Stimulated activated CD4-positive, alpha-beta T cell treated with anti-CD3 and anti-CD28 coated beads, TNF-alpha, amount 100 ng/mL, for 1 hour (primary cell): ENCODE measurements at places on chromosomes 7 and 10.

DNA sequence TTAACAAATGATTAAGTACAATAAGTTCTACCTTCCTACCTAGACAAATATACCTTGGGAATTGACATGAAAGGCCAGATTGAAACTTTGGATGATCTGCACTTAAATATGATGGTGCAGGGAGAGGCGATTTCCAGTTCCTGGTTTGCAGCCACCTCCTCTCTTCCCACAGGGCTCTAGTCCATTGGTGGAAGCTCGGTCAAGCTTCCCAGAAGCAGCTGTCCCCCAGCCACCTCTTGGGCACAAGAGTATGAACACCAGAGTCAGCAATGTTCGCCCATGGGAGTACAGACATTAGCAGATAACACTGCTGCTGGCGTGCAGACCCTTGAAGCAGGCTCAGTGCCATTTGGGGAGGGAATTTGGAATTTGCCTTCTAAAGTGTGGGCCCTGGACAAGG, 1.5 kb upstream of the CPVL start:
- DNase-seq = no peak

DNA sequence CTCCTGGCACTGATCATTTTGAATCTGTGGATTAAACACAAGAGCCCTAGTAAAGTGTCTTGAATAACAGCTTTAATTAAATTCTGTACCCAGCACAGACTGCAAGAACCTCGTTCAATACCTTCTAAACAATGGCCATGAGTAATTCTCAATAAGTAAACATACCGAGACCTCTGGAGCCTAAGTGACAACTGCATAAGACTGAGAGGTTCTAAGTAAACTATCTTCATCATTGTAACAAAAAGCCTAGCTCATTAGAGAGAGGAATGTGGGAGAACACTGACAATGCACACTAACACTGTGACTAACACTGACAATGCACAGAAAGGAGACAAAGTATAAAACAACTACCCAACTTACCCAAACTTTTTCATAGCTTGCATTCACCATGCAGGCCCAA, 117.4 kb downstream of the ELAPOR2 start:
- no peak for DNase-seq

DNA sequence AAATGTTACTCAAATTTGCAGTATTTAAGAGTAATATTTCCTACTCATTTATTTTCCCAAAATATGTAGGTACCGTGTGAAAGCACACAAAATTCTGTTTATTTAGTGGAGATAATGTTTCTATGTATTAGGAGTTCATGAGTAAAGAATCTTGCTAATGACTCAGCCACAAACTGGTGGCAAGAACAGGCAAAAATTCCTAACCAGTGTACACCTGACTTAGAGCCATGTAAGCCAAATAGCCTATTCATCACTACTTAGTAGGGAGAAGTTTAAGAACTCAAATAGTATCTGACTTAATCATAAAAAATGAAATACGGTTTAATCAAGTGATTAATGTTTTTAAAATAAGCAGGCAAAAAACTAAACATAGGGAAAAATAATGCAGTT, 169.0 kb downstream of the SRPK2 start:
- DNase-seq = no peak

- DNase-seq = no peak
Measured at GRCh38 chr10:1363446-1364121, 307.4 kb downstream of the WDR37 start.

DNA sequence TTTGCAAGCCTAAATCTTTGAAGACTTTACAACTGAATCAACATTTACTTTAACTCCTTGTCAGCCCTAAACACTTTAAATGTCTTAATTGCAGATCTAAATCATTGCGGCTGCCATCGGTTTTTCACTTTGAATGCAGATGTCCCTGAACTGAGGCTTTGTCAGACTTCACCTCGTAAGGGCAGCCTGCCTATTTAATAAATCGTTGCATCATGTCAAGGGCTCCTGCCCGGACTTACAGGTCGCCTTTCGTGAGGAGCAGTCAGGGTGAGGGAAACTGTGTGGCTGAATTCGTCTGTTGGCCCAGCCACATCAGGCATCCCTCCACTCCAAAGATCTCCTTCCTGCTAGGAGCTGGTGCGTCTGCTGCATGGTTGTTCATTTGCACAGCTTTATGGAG, 368.2 kb upstream of the NPVF start:
- DNase-seq = no peak

DNA sequence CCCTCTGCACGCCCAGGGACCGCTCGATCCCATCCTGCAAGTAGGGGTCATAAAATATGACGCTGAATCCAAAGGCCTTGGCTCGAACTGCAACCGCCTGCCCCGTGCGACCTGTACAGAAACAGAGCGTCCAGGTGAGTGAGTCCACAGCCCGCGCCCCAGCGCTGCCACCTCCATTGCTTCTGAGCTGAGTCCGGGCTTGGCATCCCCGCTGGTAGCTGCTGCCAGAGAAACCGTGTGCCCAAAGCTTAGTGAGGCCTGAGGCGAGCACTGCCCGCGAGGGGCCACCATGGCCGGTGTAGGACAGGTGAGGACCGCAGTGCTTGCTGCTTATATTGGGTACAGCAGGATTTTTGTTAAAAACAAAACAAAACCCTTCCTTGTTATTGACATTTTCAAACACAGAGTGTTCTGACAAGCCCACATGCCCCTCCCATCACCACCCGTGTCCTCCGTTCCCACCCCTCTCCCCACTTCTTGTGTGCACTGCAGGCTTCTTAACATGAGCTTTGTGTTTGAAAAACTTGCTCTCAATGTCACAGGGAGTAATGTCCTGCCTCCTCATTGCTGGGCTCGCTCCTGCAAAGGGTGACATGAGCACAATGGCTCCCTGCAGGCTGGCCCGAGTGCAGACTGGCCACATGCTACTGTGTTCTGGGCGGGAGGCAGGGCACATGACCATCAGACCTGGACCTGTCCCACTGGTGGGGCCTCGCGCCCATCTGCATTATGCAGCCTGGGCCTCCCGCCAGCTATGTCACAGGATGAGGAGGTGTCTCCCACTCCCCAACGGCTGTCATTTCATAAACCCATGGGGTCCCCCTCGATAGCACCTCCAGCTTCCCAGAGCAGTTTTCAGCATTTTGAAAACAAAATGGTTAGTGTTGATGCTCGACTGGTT, 52.9 kb downstream of the ZRANB1 start:
- no peak for DNase-seq

GRCh38 chr10:110355922-110356627, 51.4 kb upstream of the SMNDC1 start:
- DNase-seq = no peak

DNA sequence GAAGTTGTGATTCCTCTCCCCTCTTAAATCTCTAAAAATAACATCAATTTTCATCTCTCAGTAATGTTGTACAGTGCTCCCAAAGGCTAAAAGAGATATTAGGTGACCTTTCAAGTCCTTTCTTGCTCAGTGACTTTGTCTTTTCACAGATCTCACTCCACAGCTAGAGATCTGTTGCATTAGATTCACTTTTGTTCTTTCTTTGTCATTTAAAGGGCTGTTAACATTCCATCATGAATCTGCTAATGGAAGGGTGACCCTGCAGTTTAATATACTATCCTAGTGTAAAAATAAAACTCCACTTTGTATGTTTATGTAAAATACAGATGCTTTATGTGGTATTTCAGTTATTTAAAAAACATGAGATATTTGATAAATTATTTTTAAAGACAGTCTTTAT, 30.5 kb downstream of the GNAI1 start:
- DNase-seq = no peak

DNA sequence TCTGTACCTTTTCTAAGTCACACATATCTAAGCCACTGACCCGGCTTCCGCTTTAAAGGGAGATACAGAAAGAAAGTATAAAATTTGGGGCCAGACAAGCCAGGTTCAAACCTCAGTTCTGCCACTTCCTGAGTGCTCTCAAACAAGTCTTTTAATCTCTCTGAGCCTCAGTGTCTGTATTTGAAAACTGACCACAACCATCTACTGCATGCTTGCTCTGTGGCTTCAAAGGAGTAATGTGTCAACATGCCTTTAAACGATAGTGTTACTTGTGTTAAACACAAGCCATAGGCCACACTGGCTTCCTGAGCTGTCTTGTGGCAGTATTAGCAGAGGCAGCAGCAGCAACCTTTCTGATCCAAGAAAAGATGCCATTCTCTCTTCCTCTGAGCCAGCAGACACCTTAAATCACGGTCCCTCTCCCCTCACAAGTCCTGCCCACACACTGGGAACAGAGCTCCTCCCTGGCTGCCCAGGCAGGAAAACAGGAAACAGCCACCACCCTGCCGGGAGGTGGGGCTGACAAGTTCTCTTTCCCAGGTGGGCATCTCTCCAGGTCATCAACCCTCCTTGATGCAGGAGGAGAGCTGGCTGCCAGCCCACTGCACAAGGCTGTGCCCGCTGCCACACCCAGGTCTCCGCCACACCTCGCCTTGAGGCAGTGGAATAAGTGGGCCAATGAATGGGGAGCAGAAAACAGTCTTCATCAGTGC, 10.7 kb downstream of the HIP1 start:
- no peak for DNase-seq
